ENCODE measurements at places on chromosomes 6 and 20. TPM values are rescaled to one million over a fixed set of nuclear protein-coding genes. Genes with fewer than 3 reads are reported as not detected.

DNA sequence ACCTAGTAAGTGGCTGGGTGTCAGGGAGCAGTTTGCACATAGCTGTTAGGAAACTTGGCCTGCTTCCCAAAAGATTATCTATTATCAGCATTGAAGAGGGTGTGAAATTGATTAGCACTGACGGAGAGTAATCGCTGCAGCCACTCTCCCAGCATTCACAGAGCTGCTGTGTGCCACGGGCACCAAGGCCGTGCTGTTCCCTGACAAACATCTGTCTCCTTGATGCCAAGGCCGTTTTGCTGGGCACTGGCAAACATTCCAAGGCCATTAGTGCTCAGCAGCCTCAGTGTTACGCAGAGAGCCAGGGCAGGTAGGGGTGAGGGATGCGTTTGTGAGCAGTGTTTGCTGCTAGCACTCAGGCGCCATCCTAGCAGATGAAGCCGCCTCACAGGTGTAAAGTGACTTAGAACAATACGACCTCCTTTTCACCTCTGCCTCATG is 57.7 kb upstream of the VSTM2L start:
- no peak overlapping the region for H3K27ac ChIP-seq
- no peaks in the 10 kb centered on the region for H3K36me3 ChIP-seq
- no peak for DNase-seq
- no peaks in the 10 kb centered on the region for H3K27me3 ChIP-seq
- no peaks in the 10 kb centered on the region for H3K4me1 ChIP-seq
- H3K4me3 ChIP-seq, result no peak overlapping the region

GRCh38 chr20:32352121-32352720 is 5.9 kb upstream of the ASXL1 start:
- H3K4me1 ChIP-seq, result peaks cover under 1% of the 10 kb centered on the region
- no peak for DNase-seq
- H3K27me3 ChIP-seq, result no peaks in the 10 kb centered on the region
- no peak overlapping the region for H3K4me3 ChIP-seq
- no peak overlapping the region for H3K27ac ChIP-seq

DNA sequence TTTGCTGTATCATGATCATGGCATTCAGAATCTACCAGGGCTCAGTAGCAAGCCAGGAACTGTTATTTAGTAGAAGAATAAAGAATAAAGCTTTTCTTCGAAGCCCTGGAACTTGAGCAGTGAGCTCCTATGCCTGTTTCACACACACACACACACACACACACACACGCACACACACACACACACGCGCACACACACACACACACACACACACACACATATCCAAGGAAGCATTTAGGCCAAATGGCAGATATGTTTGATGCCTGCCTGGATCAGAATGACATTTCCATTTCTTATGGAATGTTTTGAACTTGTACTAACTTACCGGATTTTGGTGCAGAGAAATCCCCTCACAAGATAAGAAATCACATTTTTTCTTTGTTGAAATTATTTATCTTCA is 35.5 kb downstream of the RPP21 start:
- H3K36me3 ChIP-seq, result no peaks in the 10 kb centered on the region
- H3K27ac ChIP-seq, result no peak overlapping the region
- H3K4me3 ChIP-seq, result no peak overlapping the region
- peaks cover 13% of the 10 kb centered on the region for H3K27me3 ChIP-seq
- DNase-seq, result no peak

Gene ULBP3
- total RNA-seq, result 1.2 TPM

Gene SIRPB2
- not detected for total RNA-seq

Measured in CD8-positive, alpha-beta memory T cell (primary cell).